Activated T-cell treated with anti-CD3 and anti-CD28 coated beads for 1 hour (primary cell): ENCODE measurements at places on chromosomes 5 and 9.

- DNase-seq, result no peak
Observed at GRCh38 chr9:82208741-82209450, 220.3 kb downstream of the SPATA31D1 start.

GRCh38 chr9:85225180-85225579 is 516.6 kb downstream of the AGTPBP1 start:
- DNase-seq, result no peak

DNA sequence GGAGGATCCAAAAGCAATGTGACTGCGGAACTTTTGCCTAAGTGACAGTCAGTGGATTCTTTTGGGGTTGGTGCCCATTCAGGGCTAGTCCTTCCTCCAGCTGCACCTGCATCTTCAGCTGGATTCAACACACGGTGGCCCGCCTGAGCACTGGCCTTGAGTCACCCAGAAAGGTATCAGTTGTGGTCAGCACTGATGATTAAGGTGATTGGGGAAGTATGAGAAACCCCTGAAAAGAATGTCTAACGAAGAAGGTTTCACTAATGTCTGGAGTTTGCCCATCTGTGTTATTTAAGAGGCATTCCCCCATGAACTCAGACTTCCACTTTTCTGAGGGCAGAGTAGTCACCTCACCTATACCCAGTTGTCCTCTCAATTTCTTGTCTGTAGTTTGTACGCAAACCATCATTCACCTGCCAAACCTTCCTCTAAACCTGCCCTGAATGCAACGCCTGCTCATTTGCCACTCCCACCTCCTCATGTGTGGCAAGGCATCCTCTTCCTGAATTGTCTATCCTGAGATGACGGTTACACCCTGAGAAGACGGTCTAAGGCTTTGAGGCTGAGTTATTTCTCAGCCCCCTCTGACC is 27.2 kb downstream of the CSF2 start:
- no peak for DNase-seq

- peak; percentile 65 for DNase-seq
Observed at GRCh38 chr9:137241490-137242268, 592 bp downstream of the TUBB4B start.

- DNase-seq, result no peak
Observed at GRCh38 chr9:72140586-72140985, 8.7 kb upstream of the GDA start.

DNA sequence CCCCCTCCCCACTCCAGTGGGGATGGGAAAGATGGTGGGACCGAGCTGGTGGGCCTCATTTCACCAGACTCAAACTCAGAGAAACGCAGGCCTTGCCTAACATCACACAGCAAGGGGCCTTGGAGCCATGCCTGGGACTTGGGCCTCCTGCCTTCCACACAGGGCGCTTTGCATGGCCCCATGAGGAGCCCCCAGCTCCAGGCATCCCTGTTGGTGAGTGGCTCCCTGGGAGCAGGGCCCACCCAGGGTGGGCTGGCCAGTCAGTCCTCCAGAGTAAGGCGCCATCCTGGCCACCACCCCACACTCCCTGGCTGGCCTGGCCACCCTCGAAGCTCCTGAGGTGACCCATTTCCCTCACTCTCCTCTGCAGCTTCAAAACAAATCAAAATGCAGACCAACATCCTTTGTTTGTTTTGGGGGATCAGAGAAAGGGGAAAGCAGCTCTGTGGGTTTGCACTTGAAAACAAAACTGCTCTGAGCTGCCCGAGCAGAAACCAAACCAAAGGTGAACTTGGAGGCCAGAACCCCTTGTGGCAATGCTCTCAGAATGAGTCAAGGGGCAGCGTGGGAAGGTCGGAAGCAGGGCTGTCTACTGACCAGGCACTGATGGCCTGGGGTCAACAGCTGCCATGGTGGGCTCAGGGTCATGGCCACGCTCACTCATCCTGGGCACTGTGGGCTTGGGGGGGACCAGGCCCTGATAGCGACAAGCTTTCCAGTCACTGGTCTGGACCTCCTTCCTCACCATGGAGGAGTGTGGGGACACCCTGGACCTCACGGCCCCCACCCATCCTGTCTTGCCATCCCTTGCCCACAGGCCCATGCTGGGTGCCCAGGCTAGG is 37.0 kb upstream of the VDAC1 start:
- no peak for DNase-seq

DNA sequence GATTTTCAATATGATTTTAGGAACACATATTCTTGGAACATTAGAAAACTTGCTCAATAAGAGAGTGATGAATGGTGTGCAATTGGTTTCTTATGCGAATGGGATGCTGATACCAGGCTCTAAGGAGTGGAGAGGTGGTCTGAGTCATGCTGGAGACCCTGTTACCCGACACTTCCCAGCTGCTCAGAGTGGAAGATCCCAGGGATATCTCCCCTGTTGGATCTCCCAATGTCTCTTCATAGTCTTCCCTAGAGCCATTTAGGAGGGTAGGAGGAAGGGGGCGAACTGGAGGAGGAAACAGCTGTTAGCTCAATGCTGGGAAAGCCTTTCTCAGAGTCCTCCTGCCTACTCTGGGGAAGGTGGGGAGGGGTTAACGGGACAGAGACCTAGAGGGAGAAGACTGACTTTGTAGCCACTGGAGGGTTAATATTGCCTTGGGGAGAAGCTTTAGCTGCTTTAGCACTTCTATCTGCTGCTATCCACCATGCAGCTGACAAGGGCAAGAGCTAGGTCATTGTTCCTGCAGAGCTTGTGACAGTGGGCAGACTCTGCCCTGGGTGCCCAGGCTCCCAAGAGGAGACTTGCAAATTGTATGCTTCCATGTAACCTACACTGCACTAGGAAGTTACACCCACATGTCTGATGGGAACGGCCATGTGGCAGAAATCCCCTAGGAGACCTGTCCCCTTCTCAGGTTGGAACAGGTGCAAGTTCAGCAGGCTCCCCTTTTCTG is 301.0 kb downstream of the GADD45G start:
- DNase-seq, result no peak

- DNase-seq, result no peak
Observed at GRCh38 chr5:121797681-121798518, 53.8 kb upstream of the FTMT start.

- DNase-seq, result no peak
Observed at GRCh38 chr9:99537996-99538395, 283.7 kb upstream of the NR4A3 start.

DNA sequence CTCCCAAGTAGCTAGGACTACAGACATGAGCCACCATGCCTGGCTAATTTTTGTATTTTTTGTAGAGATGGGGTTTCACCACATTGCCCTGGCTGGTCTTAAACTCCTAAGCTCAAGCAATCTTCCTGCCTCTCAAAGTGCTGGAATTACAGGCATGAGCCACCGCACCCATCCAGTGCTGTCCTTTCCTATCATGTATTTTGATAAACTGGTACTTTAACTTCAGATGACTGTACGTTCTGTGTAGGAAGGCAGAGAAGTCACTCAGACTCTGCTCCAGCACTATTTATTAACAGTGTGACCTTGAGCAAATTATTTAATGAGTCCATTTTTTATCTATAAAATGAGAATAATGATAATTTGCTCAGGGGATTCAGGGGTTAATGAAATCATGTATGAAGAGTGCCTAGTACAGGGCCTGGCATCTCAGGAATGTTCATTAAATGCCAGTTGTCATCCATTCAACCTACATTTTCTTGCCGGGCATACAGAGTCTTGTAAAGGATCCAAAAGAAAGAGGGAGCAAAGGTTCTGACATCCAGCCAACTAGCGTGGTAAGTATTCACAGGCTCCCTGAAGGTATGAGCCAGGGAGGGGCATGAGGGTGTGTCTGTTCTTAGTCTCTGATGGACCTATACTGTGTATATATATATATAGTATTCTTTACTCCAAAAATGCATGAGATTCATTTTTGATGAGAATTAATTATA is 201.9 kb downstream of the PBX3 start:
- no peak for DNase-seq

GRCh38 chr5:143559586-143560109 is 156.2 kb upstream of the NR3C1 start:
- DNase-seq, result no peak

- DNase-seq, result no peak
Observed at GRCh38 chr5:1264211-1264610, 30.7 kb downstream of the TERT start.

DNA sequence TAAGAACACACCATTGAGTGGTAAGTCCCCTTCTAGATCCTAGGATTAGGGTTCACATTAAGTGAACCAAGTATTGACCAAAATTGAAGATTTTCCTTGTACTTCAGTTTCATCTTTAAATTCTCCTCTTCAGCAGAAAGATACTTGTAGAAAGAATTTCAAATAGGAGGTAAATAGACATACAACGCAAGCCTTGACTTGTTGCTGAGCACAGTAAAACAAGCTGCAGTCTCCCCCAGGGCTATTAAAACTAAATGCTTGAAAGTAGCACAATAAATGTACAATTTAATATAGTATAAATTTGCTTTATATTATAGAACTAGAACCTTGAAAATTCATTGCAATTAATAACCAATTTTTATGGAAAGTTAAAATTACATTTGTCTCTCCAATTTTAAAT is 170.1 kb upstream of the TARS1 start:
- no peak for DNase-seq

DNA sequence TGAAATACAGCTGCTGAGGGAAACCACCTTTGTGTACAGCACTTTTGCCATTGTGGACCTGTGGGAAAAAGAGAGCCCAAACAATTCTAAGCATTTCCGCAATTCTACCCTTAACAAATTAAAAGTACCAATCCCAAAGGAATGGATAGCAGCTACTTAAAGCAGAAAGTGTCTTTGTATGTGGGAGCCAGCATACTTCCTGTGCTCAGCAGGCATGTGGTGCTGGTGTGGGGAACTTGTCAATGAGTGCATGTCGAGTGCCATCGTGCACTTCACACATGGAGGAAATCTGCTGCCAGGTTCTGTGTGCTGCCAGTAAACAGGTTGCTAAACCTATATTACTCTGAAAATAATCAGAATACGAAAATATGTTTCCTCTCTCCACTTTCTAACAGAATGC is 399.0 kb downstream of the LRRC70 start:
- DNase-seq, result no peak
